ENCODE measurements at places on chromosomes 5 and 9. TPM values are rescaled to one million over a fixed set of nuclear protein-coding genes. Genes with fewer than 3 reads are reported as not detected.

GRCh38 chr5:168750926-168751325, 171.8 kb upstream of the PANK3 start:
- H3K27ac ChIP-seq: no peak overlapping the region
- no peaks in the 10 kb centered on the region for H3K4me1 ChIP-seq
- no peaks in the 10 kb centered on the region for H3K27me3 ChIP-seq
- H3K4me3 ChIP-seq: no peak overlapping the region

ECSCR gene
- 12.8 TPM for total RNA-seq

DNA sequence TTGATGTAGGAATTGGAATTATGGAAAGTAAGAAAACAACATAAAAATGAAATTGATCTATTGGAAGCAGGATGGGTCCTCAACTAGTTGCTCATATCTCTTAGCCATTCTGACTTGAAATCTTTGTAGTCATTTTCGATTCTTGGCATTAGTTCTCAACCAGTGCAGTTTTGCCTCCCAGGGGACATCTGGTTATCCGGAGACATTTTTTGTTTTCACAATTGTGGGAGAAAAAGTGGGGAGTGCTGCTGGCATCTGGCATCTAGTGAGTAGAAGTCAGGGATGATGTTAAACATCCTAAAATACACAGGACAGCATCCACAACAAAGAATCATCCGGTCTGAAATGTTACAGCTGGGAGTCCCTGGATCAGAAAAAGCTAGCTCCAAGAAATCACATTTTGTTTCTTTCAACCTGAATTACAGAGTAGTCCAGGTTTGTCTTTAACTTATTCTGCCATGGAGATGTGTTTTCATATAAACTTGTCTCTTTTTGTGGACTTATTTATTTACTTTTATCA, 74.9 kb downstream of the FBXL7 start:
- H3K36me3 ChIP-seq: no peaks in the 10 kb centered on the region
- H3K27ac ChIP-seq: no peak overlapping the region
- no peak for DNase-seq
- H3K4me3 ChIP-seq: no peak overlapping the region
- no peaks in the 10 kb centered on the region for H3K27me3 ChIP-seq

DNA sequence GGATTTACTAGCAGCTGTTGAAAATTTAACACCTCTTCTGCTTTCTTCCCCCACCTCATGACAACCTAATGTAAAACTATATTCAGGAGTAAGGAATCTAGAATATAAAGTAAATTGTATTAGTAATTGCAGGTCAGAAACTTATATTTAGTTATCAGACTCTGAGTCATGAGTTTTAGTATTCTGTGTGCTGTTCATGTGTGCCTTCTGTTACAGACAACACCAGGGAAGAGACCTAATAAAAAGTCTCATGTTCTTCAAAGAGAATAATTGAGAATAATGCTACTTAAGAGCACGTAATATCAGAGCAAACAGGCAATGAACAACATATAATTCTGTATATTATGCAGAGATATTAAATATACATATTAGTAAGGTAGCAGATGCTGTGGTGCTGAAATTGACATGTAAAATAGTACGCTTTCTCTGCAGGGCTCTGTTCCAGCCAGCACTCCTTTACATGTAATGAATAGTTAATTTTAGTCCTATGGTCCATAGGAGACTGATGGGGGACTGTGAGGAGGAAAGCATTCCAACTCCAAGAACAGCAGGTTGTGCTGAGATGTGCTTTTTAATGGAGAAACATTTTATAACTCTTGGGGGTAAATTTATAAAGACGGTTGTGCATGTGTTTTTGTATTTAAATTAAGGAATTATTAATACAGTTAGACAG, 106.4 kb downstream of the ZSWIM6 start:
- no peak overlapping the region for H3K27ac ChIP-seq
- H3K36me3 ChIP-seq: no peaks in the 10 kb centered on the region
- H3K4me1 ChIP-seq: peaks cover 36% of the 10 kb centered on the region
- H3K4me3 ChIP-seq: no peak overlapping the region
- H3K27me3 ChIP-seq: no peaks in the 10 kb centered on the region

GRCh38 chr5:126309860-126310259, 113.3 kb upstream of the GRAMD2B start:
- no peaks in the 10 kb centered on the region for H3K27me3 ChIP-seq
- DNase-seq: no peak
- H3K36me3 ChIP-seq: no peaks in the 10 kb centered on the region

- no peak for DNase-seq
- H3K27me3 ChIP-seq: no peaks in the 10 kb centered on the region
- peaks cover 5% of the 10 kb centered on the region for H3K36me3 ChIP-seq
- H3K4me1 ChIP-seq: peaks cover 13% of the 10 kb centered on the region
These were observed 3.9 kb downstream of the MACIR start for GRCh38 chr5:103262422-103262871.

DNA sequence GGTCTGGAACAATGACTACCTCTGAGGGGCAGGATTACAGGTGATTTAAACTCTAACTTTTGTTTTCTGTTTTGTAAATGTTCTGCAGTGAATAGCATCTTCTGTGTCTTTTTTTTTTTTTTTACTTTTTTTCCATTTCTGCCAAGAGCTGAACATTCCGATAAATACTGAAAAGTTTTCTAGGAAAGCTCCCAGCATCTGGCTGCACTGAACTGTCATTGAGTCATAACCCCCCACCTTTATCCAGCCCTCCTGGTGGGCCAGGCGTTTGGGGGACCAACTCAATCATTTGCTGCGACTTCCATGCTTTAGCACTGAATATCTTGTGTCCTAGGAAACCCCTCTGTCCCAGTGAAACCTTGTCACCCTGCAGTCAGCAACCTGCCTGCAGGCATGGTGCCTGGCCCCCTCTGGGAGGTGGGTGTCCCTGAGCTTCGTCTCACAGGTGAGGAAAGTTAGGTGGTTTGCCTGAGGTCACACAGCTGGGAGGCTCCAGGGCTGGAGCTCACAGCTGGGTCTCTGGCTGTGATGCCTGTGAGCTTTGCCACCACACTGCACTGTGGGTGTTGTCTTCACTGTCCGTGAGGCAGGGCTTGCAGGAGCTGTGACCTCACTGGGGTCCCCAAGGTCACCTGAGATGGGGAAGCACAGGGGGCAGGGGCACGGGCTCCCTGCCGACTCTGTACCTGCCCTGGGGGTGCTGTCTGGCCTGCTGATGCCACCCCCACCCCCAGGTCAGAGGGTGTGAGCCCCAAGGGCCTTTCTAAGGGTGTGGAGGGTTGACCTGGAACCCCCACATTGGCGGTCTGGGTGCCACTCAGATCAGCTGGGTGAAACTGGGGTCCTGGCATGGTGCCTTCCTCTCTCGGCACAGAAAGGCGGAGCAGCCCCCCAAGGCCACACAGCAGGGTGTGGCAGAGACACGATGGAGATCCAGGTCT, 14.1 kb downstream of the PLPP7 start:
- H3K27me3 ChIP-seq: no peaks in the 10 kb centered on the region
- no peak for DNase-seq
- H3K27ac ChIP-seq: no peak overlapping the region
- H3K4me3 ChIP-seq: no peak overlapping the region
- H3K4me1 ChIP-seq: no peaks in the 10 kb centered on the region

DNA sequence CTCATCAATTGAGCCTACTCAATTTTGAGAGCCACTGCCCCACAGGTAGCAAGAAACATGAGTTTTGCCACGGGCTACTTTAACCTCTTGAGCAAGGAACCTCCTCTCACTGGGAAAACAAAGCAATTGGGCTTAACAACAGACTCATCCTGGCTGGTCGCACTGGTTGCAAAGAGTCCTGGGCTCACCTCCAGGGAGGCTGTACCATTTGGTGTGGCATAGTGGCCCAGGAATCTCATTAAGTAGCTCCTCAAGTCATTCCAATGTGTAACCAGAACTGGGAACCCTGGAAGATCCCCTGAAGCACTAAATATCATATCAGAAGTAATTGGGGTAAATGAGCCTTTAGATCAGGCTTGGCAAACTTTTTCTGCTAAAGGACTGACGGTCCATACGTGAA, 78.5 kb downstream of the MYO10 start:
- no peak overlapping the region for H3K4me3 ChIP-seq
- H3K27ac ChIP-seq: no peak overlapping the region
- H3K36me3 ChIP-seq: no peaks in the 10 kb centered on the region

GRCh38 chr9:128818099-128818838, at the start of gene ENDOG:
TSS of gene ENDOG (plus strand) at chr9:128818500. CDS start at chr9:128818685, 185 bp downstream.
- no peaks in the 10 kb centered on the region for H3K27me3 ChIP-seq
- peaks cover 22% of the 10 kb centered on the region for H3K36me3 ChIP-seq
- peak; percentile 99 for DNase-seq
- H3K4me1 ChIP-seq: peaks cover 32% of the 10 kb centered on the region
- H3K4me3 ChIP-seq: peak within 1 kb of the TSS; percentile 73

DNA sequence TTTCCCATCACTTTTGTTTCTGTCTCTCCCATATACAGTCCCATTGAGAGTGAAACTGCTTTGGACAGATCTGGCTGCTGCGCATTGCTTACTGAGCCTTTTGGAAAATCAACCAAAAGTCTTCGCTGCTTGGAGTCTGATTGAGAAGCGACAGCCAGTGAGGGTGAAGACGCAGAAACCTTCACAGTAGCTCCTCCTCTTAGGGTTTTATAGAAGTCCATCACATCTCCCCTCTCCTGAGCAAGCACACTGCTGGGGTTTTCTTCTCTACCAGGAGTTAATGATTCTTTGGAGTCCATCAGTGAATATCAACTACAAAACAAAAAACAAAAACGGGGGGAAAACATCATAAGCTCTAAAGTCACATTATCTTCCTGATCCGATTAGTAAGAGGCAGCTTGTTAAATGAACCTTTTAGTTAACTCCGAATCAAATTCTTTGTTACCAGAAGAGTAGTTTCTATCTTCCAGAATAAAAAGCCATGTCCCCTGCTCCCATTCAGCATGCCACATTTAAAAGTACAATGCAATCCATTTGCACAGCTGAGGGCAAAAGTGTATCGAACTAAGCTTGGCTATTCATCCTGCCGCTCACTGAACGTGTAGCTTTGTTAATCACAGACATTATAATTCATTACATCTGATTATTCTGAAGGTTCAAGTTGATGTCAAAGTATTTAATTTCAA, 2.8 kb downstream of the NR3C1 start:
- H3K4me1 ChIP-seq: peaks cover 60% of the 10 kb centered on the region

GRCh38 chr5:40571729-40572128, 108.0 kb upstream of the PTGER4 start:
- no peaks in the 10 kb centered on the region for H3K36me3 ChIP-seq
- H3K4me3 ChIP-seq: no peak overlapping the region
- H3K27ac ChIP-seq: no peak overlapping the region
- no peaks in the 10 kb centered on the region for H3K4me1 ChIP-seq

GRCh38 chr9:68643901-68644809, 60.9 kb upstream of the PIP5K1B start:
- no peaks in the 10 kb centered on the region for H3K27me3 ChIP-seq
- peak; percentile 9 for DNase-seq
- H3K27ac ChIP-seq: no peak overlapping the region

- peaks cover 35% of the 10 kb centered on the region for H3K4me1 ChIP-seq
- H3K4me3 ChIP-seq: no peak overlapping the region
- H3K27ac ChIP-seq: peak overlapping the region; percentile 28
These were observed 11.4 kb downstream of the TTC1 start for GRCh38 chr5:160020266-160020770.

GRCh38 chr5:156922207-156922792, 40.7 kb downstream of the TIMD4 start:
- DNase-seq: no peak
- no peaks in the 10 kb centered on the region for H3K36me3 ChIP-seq
- no peaks in the 10 kb centered on the region for H3K4me1 ChIP-seq

- no peak overlapping the region for H3K27ac ChIP-seq
- no peaks in the 10 kb centered on the region for H3K27me3 ChIP-seq
- no peaks in the 10 kb centered on the region for H3K4me1 ChIP-seq
- no peaks in the 10 kb centered on the region for H3K36me3 ChIP-seq
- no peak overlapping the region for H3K4me3 ChIP-seq
These were observed 590.4 kb downstream of the PRELID2 start for GRCh38 chr5:145244788-145245187.

GRCh38 chr5:74384851-74385250, 255.7 kb downstream of the ENC1 start:
- H3K36me3 ChIP-seq: no peaks in the 10 kb centered on the region
- H3K27ac ChIP-seq: no peak overlapping the region
- DNase-seq: no peak
- H3K4me3 ChIP-seq: no peak overlapping the region
- H3K4me1 ChIP-seq: peaks cover 34% of the 10 kb centered on the region

- H3K27ac ChIP-seq: no peak overlapping the region
- H3K27me3 ChIP-seq: peaks cover 12% of the 10 kb centered on the region
- no peak for DNase-seq
- H3K4me3 ChIP-seq: no peak overlapping the region
- no peaks in the 10 kb centered on the region for H3K4me1 ChIP-seq
- no peaks in the 10 kb centered on the region for H3K36me3 ChIP-seq
These were observed 138.5 kb upstream of the FSTL4 start for GRCh38 chr5:133750856-133751255.

GRCh38 chr5:61332851-61333320, 828 bp downstream of the ZSWIM6 start:
- peak; percentile 50 for DNase-seq
- H3K4me3 ChIP-seq: peak overlapping the region; percentile 96
- H3K27ac ChIP-seq: peak overlapping the region; percentile 93
- peaks cover 53% of the 10 kb centered on the region for H3K4me1 ChIP-seq
- H3K27me3 ChIP-seq: no peaks in the 10 kb centered on the region

- H3K27me3 ChIP-seq: peaks cover 6% of the 10 kb centered on the region
- H3K4me1 ChIP-seq: no peaks in the 10 kb centered on the region
- no peak for DNase-seq
These were observed 18.7 kb upstream of the TGFBR1 start for GRCh38 chr9:99085949-99086948.

PDE6A gene
- total RNA-seq: not detected

DNA sequence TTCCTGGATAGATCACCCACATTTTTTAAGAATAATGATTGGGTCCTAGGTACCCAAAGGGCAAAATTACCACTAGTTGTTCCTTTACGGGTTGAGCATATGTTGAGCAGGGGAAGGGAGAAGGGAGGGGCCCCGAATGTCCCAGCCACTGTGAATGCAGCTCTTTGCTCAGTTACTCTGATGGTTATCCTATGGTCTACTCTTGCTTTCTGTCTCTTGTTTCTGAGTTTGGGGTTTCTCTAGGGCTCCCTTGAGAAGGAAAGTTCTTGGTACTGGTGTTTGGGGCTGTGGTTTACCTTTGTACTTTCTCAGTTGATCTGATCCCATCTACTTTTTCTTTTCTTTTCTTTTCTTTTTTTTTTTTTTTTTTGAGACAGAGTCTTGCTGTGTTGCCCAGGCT, 55.6 kb downstream of the ALG2 start:
- no peak for DNase-seq
- H3K27me3 ChIP-seq: no peaks in the 10 kb centered on the region
- no peak overlapping the region for H3K27ac ChIP-seq
- no peak overlapping the region for H3K4me3 ChIP-seq

- no peak overlapping the region for H3K27ac ChIP-seq
- H3K4me3 ChIP-seq: no peak overlapping the region
- H3K36me3 ChIP-seq: no peaks in the 10 kb centered on the region
- no peak for DNase-seq
- H3K27me3 ChIP-seq: no peaks in the 10 kb centered on the region
- no peaks in the 10 kb centered on the region for H3K4me1 ChIP-seq
These were observed 61.8 kb upstream of the PTPRD start for GRCh38 chr9:10674586-10674985.

DNA sequence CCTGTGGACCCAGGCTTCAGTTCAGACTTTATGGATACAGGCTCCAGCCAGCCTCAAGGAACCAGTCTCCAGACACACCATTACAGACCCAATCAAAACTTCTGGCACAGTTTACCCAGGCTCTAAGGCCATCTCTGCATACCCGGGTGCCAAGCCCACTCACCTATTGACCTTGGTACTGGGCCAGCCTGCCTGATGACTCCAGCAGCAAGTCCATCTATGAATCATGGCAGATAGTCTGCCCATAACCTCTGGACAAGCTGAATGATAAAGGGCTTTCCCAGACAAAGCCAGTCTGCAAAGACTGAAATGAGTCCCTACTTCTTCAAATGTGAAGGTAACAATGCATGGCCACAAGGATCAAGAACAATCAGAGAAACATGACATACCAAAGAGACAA, 1327.1 kb upstream of the C9orf72 start:
- H3K4me1 ChIP-seq: no peaks in the 10 kb centered on the region
- no peak overlapping the region for H3K27ac ChIP-seq
- H3K36me3 ChIP-seq: no peaks in the 10 kb centered on the region

Data from stomach (tissue), 19 donors.